ENCODE measurements at places on chromosomes 6 and 20.

- DNase-seq, result no peak
Observed at GRCh38 chr20:50913690-50914375, 17.4 kb downstream of the ADNP start.

GRCh38 chr6:137002505-137002904 lies 42.3 kb downstream of the IL20RA start:
- DNase-seq, result no peak

- DNase-seq, result no peak
Observed at GRCh38 chr6:158481690-158482473, 78.0 kb upstream of the TMEM181 start.

- DNase-seq, result no peak
Observed at GRCh38 chr20:35145141-35145564, 2.0 kb downstream of the EDEM2 start.

- no peak for DNase-seq
Observed at GRCh38 chr6:45576648-45577624, 199.2 kb upstream of the SUPT3H start.

DNA sequence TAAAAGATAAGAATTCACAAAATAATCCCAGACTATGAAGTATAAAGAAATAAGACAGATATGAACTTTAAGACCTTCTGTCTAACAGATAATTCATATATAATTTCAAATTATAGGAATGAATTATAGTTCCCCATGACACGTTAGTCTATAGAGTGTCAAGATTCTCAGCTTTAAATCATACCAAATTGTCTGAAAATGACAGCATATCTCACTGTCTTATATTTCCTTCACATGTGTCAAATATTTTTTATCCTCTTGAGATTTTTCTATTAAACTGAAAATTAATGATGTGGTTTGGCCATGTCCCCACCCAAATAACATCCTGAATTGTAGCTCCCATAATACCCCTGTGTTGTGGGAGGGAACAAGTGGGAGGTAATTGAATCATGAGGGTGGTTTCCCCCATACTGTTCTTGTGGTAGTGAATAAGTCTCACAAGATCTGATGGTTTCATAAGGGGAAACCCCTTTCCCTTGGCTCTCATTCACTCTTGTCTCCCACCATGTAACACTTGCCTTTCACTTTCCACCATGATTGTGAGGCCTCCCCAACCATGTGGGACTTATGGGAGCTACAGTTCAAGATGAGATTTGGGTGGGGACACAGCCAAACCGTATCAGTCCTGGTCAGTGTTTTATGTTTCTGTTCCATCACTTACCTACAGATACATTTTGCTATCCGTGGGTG lies 825.3 kb upstream of the GJE1 start:
- DNase-seq, result no peak

DNA sequence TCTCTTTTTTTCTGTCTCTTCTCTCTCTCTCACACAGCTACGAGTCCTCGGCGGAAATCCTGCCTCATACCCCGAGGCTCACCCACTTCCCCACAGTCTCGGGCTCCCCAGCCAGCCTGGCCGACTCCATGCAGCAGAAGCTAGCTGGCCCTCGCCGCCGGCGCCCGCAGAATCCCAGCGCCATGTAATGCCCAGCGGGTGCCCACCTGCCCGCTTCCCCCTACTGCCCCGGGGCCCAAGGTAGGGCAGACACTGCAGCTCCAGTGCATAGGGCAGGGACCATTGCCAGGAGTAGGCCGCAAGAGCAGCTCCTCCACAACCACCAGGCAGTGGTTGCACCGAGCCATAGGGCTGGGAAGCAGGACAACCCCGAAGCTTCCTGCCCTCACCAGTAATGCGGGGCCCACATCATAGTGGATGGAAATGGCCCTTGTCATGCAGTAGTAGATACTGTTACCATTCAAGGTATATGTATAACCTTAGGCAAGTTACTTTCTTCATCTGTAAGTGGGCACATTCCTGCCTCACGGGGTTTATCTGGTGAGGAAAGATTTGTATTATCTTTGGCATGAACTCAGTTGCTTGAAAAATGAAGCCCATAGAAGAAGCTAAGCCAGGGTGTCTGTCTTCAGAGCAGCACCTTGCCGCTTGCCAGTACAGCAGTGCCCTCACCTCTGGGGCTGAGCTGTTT lies 36.9 kb upstream of the ID1 start:
- no peak for DNase-seq

DNA sequence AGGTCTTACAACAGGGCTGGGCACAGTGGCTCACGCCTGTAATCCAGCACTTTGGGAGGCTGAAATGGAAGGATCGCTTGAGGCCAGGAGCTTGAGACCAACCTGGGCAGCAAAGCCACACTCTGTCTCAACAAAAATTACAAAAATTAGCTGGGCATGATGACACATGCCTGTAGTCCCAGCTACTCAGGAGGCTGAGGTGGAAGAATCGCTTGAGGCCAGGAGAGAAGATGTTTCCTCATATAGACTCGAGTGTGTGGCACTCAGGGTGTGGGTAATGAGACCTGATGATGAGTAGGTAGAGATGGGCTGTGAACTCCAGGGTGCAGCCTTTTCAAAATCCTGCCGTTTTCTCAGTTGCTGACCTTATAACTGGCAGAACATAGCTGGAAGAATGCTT lies 125.3 kb upstream of the FOXO3 start:
- DNase-seq, result no peak

DNA sequence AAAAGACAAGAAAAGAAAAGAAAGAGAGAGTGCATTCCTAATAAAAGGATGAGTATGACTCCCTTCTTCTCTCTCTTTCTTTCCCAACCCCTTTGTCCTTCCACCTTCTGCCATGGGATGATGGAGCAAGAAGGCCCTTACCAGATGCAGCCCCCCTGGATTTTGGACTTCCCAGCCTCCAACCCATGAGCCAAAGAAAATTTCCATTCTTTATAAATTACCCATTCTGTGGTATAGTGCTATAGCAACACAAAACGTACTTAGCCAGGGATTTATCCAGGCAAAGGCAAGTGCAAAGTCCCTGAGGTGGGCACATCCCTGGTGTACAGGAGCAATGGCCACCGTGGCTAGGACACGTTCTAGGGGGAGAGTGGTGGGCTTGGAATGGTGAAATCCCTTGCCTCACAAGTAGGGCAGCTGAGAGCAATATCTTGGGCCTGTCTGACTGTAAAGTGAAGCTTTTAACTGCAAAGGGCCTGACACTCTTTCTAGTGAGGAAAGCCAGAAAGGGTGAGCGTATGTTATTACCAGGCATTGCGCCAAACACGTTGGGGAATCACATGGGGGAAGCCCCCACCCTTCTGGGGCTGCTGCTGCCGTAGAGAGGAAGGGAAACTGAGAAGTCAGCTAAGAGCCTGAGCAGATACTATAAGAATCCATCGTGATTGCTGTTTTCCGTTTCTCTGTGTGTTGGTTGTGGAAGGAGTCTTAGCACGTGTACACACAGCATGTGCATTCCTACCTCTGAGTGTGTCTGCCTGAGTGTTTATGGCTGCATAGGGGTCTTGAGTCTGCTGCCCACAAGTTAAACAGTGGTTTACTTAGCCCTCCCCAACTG lies 50.7 kb upstream of the SIRPA start:
- DNase-seq, result no peak

DNA sequence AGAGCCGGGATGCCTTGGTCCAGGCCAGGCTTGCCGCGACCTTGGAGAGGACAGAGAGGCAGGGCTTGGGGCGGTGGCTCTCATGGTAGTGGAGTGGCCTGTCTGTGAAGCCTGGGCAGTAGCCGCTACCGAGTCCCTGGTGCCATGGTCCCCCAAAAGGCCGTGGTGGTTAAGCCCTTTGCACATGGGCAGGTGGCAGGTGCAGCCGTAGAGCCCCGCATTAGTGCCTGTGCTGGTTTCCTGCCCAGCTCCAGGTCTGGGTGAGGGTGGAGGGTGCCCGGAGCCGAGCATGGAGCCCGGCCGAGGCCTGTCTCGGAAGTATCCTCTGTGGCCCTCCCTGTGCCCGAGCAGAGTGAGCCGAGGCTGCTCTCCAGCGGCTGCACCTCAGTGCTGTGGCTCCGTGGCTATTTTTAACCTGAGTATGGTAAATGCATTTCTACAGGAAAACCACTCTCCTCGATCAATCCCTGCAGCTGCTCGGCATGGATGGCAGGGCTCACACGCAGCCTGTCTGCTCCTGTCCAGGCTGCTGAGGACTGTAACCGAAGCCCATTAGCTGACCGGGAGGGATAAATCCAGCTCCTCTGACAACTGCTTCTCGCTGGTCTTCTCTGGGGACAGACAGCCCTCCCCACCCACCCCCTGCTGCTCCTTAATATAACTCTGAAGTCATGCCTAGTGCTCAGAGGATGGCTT lies 36.3 kb upstream of the GATA5 start:
- no peak for DNase-seq

GRCh38 chr20:53223626-53224172 lies 251.5 kb downstream of the TSHZ2 start:
- DNase-seq, result no peak

GRCh38 chr6:134005800-134006199 lies 46.6 kb downstream of the SLC2A12 start:
- DNase-seq, result no peak

GRCh38 chr20:11389186-11389585 lies 528.5 kb upstream of the BTBD3 start:
- DNase-seq, result no peak

DNA sequence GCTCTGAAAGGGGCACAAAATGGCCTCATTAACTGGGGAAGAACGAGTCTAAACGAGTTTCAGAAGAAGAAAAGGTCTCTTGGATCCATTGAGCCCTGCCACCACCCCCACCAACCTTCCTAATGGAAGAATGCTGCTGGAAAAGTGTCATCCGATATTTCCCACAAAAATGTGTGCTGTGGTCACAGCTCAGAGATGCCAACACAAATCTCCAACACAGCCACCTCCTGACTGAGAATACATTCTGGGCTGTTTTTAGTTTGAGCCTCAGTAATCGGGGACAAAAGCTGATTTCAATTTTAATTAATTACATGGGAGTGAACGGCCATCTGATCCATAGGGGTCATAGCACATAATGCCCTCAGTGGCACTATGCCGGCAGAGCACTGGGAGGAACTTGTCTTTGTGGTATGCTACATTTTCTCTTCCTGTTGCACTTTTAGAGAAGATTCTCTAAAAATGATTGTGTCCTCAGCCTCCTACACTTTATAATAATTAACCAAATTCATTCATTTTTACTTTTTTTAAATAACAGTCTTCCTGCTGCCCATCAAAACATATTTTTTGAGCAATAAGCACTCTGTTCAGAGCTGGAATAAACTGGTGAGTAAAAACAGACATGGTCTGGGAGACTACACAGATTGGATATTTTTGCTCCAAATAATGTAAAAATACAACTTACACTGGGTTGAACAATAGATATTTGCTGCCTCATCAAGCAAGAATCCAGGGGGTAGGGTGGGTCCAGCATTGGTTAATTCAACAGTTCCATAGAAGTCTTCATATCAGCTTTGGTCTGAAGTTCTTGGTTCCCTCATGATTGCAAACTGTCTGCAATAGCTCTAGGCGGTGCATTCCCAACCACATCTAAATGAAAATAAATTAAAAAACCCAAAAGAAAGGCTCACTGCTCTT lies 143.6 kb upstream of the TMEM170B start:
- no peak for DNase-seq

DNA sequence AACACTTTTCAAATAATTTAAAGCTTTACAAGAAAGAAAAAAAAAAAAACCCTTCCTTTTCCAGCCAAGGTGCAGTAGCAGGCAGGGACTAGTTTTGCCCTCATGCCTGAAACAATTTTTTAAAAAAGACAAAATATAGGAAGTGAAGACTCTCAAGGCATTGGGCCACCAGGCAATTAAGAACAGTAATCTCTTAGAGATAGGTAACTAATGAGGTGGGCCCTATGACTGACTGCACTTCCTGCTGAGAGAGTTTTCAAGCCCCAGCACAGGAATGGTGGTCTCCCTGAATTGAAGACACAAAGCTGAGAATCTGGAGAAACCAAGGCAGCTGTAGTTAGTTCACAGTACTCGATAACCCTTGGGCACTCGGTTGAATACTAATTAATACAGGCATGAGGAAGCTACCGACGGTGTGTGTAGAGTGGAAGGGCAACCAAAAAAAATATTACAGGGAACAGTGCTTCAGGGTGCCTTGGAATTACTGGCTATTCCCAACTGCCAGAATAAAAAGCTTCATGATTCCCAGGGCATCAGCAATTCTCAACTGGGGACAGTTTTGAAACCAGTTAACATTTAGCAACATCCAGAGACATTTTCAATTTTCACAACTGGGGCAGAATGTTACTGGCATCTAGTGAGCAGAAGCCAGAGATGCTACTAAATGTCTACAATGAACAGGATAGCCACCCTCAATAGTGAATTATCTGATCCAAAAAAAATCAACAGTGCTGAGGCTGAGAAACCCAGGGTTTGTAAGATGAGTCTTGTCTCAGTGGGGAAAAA lies 36.0 kb upstream of the PLN start:
- no peak for DNase-seq

DNA sequence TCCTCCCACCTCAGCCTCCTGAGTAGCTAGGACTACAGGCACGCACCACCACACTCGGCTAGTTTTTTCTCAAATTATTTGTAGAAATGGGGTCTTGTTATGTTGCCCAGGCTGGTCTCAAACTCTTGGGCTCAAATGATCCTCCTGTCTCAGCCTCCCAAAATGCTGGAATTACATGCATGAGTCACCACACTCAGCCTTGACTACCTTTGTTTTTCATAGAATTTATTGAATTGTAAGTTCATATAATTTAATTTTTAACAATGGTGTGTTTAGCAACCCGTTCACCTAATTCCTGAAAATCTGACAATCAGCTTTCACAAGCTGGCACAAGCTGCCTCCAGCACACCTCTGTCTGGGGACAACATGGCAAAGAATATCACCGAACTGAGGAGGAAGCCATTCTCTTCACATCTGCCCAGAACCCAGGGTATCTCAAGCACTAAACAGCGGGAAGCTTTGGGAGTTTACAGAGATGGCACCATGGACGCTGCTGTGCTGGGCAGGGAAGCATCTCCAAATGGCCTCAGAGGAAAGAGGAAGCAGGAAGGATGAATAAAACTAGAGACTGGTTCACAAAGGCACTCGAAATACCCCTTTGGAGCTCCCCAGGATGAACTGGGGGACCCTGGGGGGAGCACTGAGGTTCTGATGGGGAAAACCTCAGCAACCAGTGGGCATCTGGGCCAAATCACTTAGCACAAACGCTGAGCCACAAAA lies 2.9 kb downstream of the RIPOR3 start:
- DNase-seq, result no peak

DNA sequence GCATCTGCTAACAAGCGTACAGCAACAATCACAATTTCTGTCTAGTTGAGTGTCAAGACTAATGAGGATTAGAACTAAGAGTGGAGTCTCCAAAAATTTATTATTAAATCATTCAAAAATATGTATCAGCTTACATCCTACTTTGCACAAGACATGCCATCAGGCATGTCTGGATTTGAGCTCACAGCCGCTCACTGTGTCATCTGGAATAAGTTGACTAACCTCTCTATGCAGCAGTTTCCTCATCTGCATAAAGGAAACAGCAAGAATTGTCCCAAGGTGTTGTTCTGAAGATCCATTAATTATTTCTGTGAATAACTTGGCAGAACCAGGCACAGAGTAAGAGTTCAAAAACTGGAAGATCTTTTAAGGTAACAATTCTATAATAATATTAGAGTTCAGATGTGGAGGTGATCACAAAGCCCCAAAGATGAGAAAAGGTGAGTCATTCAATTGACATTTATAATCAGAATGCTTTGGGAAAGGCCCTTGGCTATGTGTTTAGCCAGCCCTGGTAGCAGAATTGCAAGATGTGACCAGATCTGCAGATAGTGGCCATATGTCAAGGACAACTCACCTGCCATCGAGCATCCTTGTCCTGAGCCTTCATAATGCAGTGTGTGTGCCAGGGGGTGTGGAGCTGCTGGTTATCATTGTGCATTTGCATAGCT lies 264.0 kb downstream of the FOXA2 start:
- DNase-seq, result no peak

All from stimulated activated CD8-positive, alpha-beta memory T cell treated with anti-CD3 and anti-CD28 coated beads, Interleukin-2, amount 100 ng/mL, for 1 hour (primary cell).